Left ventricle myocardium superior (tissue), 1 donor: ENCODE measurements at places on chromosomes 4 and X.

DNA sequence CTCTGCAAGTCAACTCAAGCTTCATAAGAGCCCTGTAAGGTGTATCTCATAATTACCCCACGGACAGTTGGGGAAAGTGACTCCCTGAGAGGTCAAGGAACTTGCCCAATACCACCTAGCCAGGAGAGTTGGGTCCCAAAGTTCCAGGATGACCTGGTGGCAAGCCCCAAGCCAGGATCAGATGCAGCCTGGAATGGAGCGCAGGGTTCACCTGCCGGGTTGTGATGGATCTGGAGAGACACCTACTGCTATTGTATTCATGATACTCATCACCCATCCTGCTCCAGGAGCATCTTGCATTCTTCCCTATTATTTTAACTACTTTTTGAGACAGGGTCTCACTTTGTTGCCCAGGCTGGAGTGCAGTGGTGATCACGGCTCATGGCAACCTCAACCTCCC is 36.1 kb downstream of the ZBTB49 start:
- no peak for DNase-seq

GRCh38 chr4:173426064-173426463 is 27.1 kb upstream of the SCRG1 start:
- DNase-seq: no peak

DNA sequence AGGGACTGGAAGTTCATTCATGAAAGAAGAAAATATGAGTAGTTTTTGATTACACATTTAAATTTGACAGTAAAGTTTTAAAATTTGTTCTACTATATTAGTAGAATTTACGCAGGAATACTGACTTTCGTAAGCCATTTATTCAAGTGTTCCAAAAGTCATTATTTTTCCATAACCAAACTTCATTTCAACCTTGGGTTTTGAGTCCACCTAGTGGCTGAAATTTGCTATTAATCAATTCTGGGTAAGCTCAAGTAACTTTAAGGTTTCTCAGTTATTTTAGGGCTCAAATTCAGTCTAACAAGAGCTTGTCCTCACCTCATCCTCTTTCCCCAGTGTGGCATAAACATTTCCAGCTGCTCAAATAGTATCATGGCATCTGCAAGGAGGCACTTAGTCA is 175.4 kb downstream of the SH3BGRL start:
- no peak for DNase-seq

DNA sequence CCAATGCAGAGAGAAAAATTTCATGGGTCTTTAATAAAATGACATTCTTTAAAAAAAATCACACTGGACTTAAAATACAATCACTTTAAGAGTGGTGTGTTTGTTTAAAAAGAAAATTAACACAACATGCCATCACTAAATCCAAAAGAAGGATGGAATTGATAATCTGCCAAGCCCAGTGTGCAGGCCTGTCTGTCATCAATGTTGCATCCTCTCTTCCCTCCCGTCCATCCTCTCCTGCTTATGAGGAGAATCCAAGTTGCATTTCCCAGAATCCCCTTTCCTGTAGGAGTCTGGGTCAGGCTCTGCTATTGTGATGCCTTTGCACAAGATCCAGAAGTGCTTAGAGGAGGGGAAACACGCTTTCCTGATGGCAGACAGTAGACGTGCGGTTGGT is 169.4 kb downstream of the MID1 start:
- no peak for DNase-seq

DNA sequence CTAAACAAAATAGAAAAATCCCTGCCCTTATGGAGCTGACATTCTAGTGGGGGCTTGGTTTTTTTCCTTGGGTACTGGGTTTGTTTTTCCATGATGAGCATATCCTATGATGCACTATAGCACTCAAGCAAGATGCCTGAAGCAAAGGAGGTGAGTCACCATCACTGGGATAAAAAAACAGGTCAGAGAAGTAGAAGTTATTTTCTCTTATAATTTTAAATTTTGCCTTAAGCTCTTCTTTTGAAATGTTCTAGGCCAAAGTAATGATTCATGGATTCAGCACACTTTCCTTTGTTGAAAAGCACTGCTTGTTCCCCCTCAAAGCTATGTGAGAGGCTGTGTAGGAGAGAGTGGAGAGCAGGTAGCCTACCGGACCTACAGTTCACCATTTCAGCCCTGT is 15.2 kb upstream of the CXCL2 start:
- DNase-seq: no peak

- no peak for DNase-seq
Measured at GRCh38 chr4:103201253-103201652, 3.1 kb upstream of the CENPE start.

GRCh38 chr4:20538905-20539304 is 161.4 kb upstream of the PACRGL start:
- no peak for DNase-seq

- DNase-seq: no peak
Measured at GRCh38 chr4:110950731-110951130, 327.9 kb upstream of the PITX2 start.

DNA sequence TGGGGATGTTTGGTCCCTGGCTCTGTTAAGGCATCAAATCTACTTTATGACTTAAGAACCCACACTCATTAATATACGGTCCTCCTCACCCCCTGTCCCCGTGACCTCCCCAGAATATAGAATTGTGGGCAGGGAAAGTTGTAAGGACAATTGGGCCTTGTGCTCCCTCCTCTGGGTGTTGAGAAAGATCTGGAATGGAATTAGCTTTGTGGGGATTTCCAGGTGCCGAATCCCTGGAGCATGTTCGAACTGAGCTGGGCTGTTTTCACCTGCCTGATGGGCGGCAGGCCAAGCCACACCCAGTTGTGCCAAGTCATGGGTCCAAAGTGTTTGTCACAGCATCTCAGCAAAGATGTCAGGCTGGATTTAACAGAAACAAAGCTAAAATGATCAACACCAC is 349.3 kb upstream of the KLF3 start:
- DNase-seq: no peak

DNA sequence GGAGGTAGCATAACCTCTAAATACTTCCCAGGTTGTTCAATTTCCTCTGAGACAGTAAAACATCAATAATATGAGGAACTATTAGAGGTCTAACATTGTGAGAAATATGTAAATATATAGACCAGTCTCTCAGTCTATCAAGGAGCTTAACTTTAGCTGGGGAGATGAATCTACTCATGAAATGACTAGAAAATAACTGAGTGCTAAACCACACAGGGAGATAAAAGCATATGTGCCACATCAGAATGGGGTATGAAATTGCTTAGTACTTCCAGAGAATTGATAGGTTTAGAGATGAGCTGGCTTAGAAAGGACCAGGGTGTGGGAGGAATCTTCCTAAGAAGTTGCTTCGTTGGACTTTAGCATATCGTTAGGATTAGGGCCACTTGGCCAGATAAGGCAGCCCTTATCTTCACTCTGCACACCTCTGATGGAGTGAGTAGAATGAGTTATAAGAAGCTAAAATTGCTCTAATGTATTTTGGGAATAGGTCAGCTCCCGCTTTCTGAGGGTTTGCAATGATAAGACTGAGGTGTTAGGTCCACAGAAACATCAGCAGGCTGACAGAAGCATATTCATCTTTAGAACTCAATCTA is 299.2 kb downstream of the UNC5C start:
- no peak for DNase-seq

DNA sequence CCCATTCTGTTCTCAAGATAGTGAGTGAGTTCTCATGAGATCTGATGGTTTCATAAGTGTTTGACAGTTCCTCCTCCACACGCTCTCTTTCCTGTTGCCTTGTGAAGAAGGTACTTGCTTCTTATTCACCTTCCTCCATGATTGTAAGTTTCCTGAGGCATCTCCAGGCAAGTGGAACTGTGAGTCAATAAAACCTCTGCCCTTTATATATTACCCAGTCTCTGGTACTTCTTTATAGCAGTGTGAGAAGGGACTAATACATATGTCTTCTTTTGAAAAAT is 58.4 kb downstream of the CFAP299 start:
- DNase-seq: no peak

- DNase-seq: no peak
Measured at GRCh38 chr4:184756399-184756798, 22.5 kb upstream of the CENPU start.

DNA sequence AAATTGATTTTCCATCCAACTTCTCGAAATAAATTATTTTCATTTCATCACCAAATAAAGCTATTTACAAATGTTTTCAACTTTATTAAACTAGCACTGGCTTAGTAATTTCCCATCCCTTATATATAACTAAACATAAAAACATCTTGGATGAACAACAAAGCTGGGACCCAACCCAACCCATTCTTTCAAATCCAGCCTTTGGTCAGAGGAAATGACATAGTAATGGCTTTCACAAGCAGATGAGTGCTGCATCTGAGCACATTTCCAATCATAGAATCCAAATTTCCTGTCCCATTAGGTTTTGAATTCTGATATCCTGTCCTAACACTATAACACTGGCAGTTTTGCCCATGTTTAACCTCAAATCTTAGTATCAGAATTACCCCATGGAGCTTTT is 7.9 kb upstream of the EMCN start:
- no peak for DNase-seq

GRCh38 chr4:143294710-143295275 is 41.9 kb upstream of the GAB1 start:
- DNase-seq: no peak

- DNase-seq: no peak
Measured at GRCh38 chrX:10474510-10474909, 145.9 kb downstream of the MID1 start.

GRCh38 chr4:155696226-155696625 is 29.6 kb downstream of the GUCY1A1 start:
- DNase-seq: no peak

DNA sequence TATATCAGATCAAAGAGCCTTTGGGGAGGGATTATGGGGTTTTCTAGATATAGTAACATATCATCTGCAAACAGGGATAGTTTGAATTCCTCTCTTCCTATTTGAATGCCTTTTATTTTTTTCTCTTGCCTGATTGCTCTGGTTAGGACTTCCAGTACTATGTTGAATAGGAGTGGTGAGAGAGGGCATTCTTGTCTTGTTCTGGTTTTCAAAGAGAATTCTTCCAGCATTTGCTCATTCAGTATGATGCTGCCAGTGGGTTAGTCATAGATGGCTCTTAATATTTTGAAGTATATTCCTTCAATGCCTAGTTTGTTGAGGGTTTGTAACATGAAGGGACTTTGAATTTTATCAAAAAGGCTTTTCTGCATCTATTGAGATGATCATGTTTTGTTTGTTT is 25.6 kb upstream of the ABCB7 start:
- no peak for DNase-seq

- DNase-seq: no peak
Measured at GRCh38 chrX:8627796-8628195, 104.1 kb downstream of the ANOS1 start.

DNA sequence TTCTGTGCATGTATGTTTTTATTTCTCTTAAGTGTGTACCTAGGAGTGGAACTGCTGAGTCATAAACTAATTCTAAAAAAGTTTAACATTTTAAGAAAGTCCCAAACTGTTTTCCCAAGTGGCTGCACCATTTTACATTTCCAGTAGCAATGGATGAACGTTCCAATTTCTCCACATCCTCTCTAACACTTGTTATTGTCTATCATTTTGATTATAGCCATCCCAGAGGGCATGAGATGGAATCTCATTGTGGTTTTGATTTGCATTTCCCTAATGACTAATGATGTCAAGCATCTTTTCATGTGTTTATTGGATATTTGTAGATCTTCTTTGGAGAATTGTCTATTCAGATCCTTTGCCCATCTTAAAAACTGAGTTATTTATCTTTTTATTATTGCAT is 82.5 kb downstream of the PPEF1 start:
- DNase-seq: no peak

DNA sequence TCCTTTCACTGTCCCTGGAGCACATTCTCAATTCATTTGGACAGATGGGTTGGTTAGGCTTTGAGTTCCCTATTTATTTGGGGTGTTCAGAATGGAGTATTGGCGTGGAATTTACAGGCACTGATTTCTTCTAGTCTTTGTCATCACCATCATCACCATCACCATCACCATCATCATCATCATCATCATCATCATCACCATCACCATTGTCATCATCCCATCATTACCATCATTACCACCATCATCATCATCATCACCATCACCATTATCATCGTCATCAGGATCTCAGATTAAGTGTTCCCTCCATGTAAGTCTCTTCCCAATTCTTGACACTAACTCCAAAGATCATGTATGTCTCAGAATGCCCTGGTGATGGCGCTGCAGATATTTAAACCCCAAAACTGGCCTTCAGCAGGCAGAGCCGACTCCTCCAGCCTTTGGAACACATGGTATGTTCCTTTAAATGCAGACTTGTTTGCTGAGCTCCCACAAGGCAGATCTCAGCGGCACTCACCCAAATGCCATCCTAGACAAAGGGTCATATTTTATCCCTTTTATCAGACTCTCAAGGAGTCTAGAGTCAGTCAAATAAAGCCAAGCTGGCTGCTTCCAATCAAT is 19.8 kb upstream of the FAM9A start:
- DNase-seq: no peak

DNA sequence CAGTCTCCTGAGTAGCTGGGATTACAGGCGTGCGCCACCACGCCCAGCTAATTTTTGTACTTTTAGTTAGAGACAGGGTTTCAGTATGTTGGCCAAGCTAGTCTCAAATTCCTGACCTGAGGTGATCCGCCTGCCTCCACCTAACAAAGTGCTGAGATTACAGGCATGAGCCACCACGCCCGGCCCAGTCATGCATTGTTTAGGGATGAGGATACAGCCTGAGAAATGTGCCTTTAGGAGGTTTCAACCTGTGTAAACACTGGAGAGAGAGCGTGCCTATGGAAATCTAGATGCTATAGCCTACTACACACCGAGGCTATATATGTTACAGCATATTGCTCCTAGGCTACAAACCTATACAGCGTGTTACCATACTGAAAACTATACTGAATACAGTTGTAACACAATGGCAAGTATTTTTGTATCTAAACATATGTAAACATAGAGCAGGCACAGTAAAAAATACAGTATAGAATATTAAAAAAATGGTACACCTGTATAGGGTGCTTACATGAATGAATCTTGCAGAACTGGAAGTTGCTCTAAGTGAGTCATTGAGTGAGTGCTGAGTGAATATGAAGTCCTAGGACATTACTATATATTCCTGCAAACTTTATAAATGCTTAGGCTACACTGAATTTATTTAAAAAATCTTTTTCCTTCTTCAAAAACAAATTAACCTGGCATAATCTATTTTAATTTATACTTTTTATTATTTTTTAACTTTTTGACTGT is 588.2 kb upstream of the ADGRL3 start:
- DNase-seq: no peak

DNA sequence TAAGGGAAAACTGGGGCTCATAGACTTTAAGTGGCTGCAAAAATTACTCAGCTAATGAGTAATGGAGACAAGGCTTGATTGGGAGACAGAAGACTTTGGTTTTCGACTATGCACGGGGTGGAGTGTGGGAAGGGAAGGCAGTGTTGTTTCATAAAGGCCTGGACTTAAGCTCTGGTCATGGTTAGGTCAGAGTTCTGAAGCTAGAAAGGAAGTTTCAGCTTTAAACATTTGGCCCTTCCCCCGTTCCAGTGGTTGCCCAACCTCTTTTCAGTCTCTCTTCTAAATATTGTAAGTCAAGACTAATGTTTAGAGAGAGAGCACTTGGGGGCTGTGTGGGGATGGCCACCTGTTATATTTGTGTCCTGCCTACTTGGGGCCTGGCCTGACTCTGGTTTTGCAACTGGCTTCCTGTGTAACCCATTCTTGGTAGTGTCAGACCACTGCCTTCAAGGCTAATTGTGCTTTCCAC is 21.0 kb downstream of the MSN start:
- no peak for DNase-seq

- DNase-seq: no peak
Measured at GRCh38 chr4:10239982-10240654, 123.5 kb upstream of the WDR1 start.

GRCh38 chr4:89105726-89106125 is 5.6 kb upstream of the TIGD2 start:
- no peak for DNase-seq

GRCh38 chr4:54085284-54085683 is 14.7 kb upstream of the GSX2 start:
- no peak for DNase-seq
